Lung (tissue), 17 donors: ENCODE measurements at places on chromosomes 5 and 9.

DNA sequence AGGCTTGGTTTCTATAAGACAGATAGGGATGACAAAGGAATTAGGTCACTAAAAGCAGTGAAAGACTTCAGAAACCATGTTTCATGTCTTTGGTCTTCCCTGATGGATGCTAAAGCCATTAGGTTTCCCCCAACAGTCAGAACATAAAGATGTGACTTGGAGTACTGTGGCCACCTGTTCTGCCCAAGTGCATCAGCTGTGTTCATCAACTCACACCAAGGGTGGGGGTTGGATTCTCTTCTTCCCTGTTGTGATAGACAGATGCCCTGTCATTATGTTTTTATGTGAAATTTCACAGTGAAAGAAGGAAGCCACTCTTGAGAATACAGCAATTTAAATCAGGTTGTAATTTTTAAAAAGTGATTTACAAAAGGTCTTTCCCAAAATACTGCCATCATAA is 196.8 kb downstream of the SH3GL2 start:
- no peaks in the 10 kb centered on the region for H3K4me1 ChIP-seq
- no peak for DNase-seq
- no peaks in the 10 kb centered on the region for H3K36me3 ChIP-seq
- H3K4me3 ChIP-seq = no peak overlapping the region
- no peaks in the 10 kb centered on the region for H3K27me3 ChIP-seq
- H3K27ac ChIP-seq = no peak overlapping the region

DNA sequence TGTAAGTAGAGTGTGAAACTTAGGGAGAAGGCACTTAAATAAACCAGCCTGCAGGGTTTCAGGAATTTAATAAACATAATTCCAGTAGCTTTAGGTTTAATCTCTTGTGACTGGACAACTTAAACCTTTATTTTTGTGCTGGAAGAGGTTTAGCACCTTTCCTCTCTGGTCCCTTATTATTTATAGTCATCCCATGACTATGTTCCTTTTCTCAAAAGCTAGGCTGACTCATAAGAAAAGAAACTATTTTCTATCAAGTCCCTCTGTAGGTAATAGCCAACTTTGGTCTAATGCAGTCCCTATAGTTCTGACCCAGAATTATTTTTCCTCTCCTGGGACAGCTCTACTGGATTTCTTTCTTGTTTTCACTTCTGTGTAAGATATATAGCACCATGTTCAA is 588.9 kb downstream of the NR2F1-AS1 start:
- DNase-seq = no peak
- no peak overlapping the region for H3K4me3 ChIP-seq
- no peaks in the 10 kb centered on the region for H3K36me3 ChIP-seq
- H3K27me3 ChIP-seq = no peaks in the 10 kb centered on the region

GRCh38 chr5:122400341-122400740 is 88.3 kb downstream of the SNCAIP start:
- DNase-seq = no peak
- H3K4me1 ChIP-seq = peaks cover 10% of the 10 kb centered on the region
- H3K27ac ChIP-seq = no peak overlapping the region
- H3K27me3 ChIP-seq = no peaks in the 10 kb centered on the region
- no peak overlapping the region for H3K4me3 ChIP-seq

DNA sequence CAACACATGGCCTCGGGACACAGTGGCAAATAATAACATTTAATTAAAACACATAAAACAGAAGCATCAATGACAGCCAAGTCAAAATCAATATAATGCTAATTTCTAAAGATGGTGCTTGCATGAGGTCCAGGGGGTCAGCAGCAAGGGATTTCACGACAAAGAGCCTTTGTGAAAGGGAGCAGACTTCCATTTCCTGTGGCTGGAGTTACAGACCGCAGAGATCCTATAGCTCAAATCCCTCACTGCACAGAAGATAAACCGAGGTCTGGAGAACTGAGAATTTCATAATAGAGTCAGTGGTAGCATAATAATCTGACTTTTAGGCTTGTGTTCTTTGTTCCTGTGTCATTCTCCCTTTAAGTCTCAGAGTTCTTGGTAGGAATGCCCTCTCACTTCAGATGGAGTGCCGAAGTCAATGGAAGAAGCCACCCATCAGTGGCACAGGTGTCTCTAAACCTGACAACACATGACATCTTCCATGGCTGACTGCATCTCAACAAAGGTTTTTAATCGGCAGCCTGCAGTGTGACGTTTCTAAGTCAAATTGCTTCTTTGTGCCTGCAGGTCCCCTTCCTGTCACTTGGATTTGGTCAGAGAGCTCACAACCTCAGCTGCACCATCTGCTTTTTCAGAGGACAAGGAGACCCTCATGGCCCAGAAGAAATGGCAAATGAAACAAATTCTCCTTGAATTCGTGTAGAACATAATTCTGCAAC is 67.4 kb downstream of the CARTPT start:
- no peaks in the 10 kb centered on the region for H3K36me3 ChIP-seq
- H3K27me3 ChIP-seq = no peaks in the 10 kb centered on the region

- H3K4me1 ChIP-seq = peaks cover 6% of the 10 kb centered on the region
- H3K4me3 ChIP-seq = no peak overlapping the region
- H3K27ac ChIP-seq = no peak overlapping the region
- no peaks in the 10 kb centered on the region for H3K27me3 ChIP-seq
- no peak for DNase-seq
These were observed 210.2 kb downstream of the PDE4D start for GRCh38 chr5:59683311-59683710.

- H3K36me3 ChIP-seq = no peaks in the 10 kb centered on the region
- no peaks in the 10 kb centered on the region for H3K4me1 ChIP-seq
- H3K4me3 ChIP-seq = no peak overlapping the region
- no peak overlapping the region for H3K27ac ChIP-seq
These were observed 49.0 kb upstream of the LRRC14B start for GRCh38 chr5:142246-142810.

- no peak overlapping the region for H3K27ac ChIP-seq
- no peaks in the 10 kb centered on the region for H3K27me3 ChIP-seq
- H3K4me3 ChIP-seq = no peak overlapping the region
- no peaks in the 10 kb centered on the region for H3K36me3 ChIP-seq
- DNase-seq = no peak
These were observed 1318.3 kb upstream of the DMAC1 start for GRCh38 chr9:9117866-9118265.

- no peaks in the 10 kb centered on the region for H3K4me1 ChIP-seq
- no peaks in the 10 kb centered on the region for H3K36me3 ChIP-seq
- no peaks in the 10 kb centered on the region for H3K27me3 ChIP-seq
- no peak for DNase-seq
- H3K27ac ChIP-seq = no peak overlapping the region
These were observed 28.0 kb upstream of the NPR3 start for GRCh38 chr5:32683125-32683524.

- no peaks in the 10 kb centered on the region for H3K27me3 ChIP-seq
- peaks cover 11% of the 10 kb centered on the region for H3K4me1 ChIP-seq
- no peak overlapping the region for H3K27ac ChIP-seq
- DNase-seq = peak; percentile 84
- no peak overlapping the region for H3K4me3 ChIP-seq
These were observed 139.8 kb downstream of the MPDZ start for GRCh38 chr9:13139641-13140171.

DNA sequence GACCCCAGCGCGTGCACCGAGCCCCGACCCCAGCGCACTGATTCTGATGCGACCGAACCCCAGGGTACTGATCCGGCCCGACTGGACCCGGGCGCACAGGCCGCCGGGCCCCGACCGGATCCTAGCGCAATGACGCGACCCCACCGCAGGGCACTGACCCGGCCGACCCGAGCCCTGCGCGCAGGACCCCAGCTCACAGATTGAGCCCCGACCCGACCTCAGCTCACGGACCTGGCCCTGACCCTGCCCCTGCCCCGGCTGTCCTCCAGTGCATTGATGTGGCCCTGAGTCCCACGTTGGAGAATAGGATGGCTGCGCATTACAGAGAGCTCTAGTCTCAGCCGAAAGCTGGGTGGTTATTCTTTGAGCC is 438 bp downstream of the TRIP13 start:
- H3K4me1 ChIP-seq = peaks cover 10% of the 10 kb centered on the region
- no peaks in the 10 kb centered on the region for H3K27me3 ChIP-seq
- no peak for DNase-seq
- H3K27ac ChIP-seq = no peak overlapping the region
- H3K4me3 ChIP-seq = peak overlapping the region; percentile 84

DNA sequence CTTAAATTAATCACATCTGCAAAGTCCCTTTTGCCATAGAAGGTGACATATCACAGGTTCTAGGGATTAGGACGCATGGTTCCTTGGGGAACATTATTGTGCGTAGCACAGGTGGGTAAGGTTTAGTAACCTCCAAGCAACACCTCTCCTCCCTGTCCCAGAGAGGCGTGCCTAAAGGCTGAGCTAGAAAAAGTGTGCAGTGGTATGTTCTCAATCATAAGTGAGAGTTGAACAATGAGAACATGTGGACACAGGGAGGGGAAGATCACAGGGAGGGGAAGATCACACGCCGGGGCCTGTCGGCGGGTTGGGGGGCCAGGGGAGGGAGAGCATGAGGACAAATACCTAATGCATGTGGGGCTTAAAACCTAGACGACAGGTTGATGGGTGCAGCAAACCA is 14.9 kb downstream of the DAB2IP start:
- no peak overlapping the region for H3K4me3 ChIP-seq
- no peaks in the 10 kb centered on the region for H3K27me3 ChIP-seq
- no peak for DNase-seq
- no peak overlapping the region for H3K27ac ChIP-seq

DNA sequence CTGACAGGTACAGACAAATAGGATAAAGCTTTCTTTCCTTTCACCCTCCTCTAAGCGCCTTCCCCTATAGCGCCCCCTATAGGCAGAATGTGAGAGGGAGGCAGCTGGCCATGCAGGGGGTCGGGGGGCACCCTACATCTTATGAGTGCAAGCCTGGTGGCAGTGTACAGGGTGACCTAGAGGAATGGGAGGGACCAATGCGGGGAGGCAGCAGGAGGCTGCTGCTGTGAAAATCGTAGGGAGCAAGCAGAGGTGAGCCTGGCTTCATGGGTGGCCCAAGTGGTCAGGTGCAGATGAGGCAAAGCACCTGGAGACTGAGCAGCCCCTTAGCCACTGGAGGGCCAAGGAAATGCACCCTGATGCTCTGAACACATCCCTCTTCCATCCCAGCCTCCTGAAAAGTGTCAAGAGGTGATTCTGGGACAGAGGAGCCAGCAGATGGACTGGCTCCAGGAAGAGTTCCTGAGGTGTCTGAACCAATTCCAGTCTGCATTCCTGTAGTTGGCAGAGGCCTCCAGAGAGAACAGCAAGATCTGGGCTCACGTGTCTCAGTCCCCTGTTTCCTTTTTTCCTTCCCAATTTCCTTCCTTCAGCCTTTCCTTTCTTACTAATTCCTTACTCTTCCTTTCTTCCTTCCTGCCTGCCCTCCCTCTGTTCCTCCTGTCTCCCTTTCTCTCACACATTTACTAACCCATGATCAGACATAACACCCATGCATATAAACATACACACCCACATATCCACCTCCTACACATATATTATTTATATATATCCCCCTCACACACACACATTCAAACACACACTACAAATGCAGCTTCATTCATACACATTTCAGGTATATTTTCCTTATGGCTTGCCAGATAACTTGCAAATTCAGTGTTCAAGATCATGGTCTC is 32.8 kb upstream of the GALNT10 start:
- no peak for DNase-seq
- H3K36me3 ChIP-seq = no peaks in the 10 kb centered on the region
- H3K27me3 ChIP-seq = no peaks in the 10 kb centered on the region
- H3K27ac ChIP-seq = no peak overlapping the region
- peaks cover 9% of the 10 kb centered on the region for H3K4me1 ChIP-seq

GRCh38 chr5:126054577-126055347 is 368.4 kb upstream of the GRAMD2B start:
- DNase-seq = no peak
- H3K27me3 ChIP-seq = no peaks in the 10 kb centered on the region
- H3K4me1 ChIP-seq = no peaks in the 10 kb centered on the region
- no peak overlapping the region for H3K27ac ChIP-seq
- no peak overlapping the region for H3K4me3 ChIP-seq
- no peaks in the 10 kb centered on the region for H3K36me3 ChIP-seq

DNA sequence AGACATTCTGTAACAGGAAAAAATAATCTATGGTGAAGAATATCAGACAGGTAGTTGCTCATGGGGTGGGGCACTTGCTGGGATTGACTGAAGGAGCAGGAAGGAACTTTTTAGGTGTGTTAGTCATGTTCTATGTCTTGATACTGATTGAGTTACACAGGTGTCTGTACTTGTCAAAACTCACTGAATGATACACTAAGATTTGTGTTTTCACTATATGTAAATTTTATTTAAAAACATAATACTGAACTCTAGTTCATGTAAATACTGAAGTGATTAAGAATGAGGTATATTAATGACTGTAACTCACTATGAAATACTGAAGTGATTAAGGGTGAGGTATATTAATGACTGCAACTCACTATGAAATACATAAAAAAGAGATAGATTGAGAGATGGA is 28.5 kb downstream of the IL6ST start:
- H3K27me3 ChIP-seq = no peaks in the 10 kb centered on the region
- H3K27ac ChIP-seq = no peak overlapping the region
- H3K4me1 ChIP-seq = no peaks in the 10 kb centered on the region

- H3K27ac ChIP-seq = no peak overlapping the region
- H3K4me1 ChIP-seq = peaks cover 32% of the 10 kb centered on the region
- H3K36me3 ChIP-seq = no peaks in the 10 kb centered on the region
- peak; percentile 52 for DNase-seq
These were observed 50.2 kb upstream of the ZNF366 start for GRCh38 chr5:72557167-72558045.

DNA sequence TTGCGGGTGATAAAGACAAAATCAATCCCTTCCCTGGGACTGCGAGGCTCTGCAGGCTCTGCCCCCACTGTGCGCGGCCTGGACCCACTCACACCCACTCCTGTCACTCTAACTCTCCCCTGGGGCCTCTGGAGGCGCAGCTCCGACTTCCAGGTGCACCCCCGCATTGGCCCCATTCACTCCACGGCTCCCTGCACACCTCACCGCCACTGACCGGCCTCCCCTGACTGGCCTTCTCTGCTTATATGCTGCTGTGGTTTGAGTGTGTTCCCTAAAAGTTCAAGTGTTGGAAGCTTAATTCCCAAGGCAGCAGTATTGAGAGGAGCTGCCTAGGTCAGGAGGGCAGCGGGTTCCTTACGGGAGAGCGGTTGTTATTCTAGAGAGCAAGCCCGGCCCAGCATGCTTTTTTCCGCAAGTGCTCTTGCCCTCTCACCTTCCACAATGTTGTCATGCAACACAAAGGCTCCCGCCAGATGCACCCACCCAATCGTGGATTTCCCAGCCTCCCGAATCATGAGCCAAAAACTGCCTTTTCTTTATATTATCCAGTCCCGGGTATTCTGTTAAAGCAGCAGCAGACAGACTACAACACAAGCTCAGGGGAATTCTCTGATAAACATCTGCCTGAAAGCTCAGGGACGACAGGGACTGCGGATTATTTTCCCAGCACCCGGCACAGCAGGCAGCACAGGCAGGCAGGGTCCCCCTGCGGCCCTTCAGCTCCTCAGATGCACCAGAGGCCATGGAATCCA is 73.5 kb upstream of the LRRTM2 start:
- no peak overlapping the region for H3K27ac ChIP-seq
- no peak overlapping the region for H3K4me3 ChIP-seq
- H3K27me3 ChIP-seq = no peaks in the 10 kb centered on the region
- H3K4me1 ChIP-seq = peaks cover 25% of the 10 kb centered on the region
